ENCODE measurements at places on chromosomes 5 and 9.

- DNase-seq: no peak
Measured at GRCh38 chr5:73008831-73009230, 53.0 kb downstream of the FCHO2 start.

DNA sequence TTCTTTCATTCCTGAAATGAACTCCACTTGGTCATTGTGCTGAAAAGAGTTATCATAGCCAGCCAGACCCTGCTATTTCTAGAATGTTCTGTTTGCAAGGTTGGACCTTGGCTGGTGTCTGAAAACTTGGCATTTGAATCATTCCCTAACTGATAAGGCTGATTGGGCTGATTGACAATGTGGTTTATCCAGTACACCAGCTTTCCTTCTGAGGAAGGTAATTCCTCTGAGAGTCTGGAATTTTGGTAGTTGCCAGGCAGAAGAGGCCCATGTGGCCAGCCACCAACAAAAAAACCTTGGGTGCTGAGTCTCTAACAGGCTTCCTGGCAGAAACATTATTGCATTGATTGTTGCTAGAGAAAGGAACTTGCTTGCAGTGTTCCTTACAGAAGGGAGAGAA is 15.3 kb downstream of the SEC61B start:
- no peak for DNase-seq

DNA sequence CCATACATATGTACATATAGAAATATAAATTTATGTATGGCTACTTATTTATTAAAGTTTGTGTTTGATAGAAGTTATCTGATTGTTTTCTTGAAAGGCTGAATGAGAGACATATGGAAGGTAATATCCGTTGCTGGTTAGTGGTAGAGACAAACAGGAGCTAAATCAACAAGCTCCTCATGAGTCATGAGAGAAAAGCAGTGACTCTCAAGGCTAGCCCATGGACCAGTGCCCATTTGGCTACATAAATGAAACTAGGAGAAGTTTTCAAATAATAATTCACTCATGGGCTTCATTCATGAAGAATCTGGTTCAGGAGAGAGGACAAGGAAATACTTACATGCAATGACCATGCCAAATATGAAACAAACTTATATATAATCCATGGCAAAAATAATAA is 504.5 kb upstream of the ITGA1 start:
- no peak for DNase-seq

GRCh38 chr5:127074466-127074865 is 1.2 kb upstream of the C5orf63 start:
- DNase-seq: no peak

DNA sequence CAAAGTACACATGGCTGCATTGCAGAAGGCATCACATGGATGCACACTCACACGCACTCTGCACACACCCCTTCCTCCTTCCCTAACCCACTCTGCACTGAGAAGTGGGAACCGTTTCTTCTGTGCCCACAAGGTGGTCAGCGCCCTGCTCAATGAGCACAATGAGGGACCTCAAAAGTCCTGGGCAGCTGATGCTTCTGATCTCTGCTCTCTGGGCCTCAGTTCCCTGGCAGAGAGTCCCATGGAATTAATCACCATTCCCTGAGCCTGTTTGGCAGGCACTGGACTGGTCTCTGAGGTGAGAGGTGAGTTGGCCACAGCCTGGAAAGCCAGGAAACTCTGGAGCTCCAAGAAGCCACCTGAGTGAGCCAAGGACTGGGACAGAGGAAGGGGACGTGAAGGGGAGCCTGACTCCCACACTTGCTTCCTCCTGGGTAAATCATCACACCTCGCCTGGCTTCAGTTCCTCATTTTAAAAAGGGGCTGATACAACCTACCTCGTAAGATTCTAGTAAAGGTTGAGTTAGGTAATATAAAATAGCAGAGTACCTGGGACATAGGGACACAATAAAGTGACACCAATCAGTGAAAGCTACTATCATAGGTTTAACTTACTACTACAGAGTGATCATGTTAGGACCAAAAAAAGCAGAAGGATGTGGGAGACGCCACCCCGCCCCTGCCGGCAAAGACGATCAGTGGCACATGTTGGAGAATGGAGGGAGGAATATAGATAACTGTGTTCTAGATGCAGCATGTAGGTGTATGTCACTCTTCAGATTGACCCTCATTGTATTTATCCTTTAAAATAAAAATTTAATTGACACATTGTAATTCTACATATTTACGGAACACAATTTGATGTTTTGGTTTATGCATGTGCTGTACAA is 21.1 kb upstream of the IGFBPL1 start:
- DNase-seq: no peak

DNA sequence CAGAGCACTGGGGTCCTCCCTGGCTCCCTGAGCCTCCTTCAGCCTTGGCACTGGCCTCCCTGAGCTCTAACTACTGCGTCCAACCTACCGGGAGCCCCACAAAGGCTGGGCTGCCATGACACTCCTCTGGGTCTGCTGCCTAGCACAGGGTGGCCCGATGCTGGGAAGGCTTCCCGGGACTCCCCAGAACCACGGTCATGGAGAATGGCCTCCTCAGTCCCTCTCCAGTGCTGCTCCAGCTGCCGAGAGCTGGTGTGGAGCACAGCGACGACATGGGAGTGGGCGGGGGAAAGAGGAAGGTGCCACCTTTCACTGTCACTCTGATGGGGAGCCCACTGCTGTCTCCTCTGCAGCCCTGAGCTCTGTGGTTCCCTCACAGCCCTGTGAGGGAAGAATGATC is 61.5 kb upstream of the RNF130 start:
- DNase-seq: no peak

DNA sequence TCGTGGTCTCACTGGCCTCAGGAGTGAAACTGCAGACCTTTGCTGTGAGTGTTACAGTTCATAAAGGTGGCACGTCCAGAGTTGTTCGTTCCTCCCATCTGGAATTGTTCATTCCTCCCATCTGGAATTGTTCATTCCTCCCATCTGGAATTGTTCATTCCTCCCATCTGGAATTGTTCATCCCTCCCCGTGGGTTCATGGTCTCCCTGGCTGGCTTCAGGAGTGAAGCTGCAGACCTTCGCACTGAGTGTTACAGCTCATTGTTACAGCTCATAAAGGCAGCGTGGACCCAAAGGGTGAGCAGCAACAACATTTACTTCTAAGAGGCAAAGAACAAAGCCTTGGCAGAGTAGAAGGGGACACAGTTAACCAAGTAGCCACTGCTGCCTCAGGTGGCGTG is 69.1 kb downstream of the GCNT1 start:
- DNase-seq: no peak

- no peak for DNase-seq
Measured at GRCh38 chr9:86600977-86601376, 246.8 kb upstream of the TUT7 start.

- DNase-seq: no peak
Measured at GRCh38 chr5:103502662-103503061, 59.9 kb downstream of the NUDT12 start.

- no peak for DNase-seq
Measured at GRCh38 chr5:167180906-167181305, 1110.5 kb upstream of the WWC1 start.

DNA sequence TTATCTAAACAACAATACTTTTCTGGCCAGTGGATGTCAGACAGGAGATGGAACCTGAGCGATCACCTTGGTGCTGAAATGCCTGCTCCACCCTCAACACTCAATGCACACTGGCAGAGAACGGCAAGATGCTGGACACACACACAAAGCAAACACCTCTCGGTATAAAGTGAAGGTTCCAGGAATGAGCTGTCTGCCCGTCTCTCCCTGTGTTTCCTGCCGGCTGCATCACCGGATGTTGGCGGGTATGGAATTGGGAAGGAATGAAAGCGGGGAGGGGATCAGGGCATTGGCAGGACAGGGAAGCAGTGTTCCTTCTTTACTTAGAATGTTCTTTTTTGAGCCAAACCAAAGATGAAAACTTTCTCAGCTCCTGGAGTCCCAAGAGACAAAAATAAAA is 59.2 kb downstream of the MED10 start:
- no peak for DNase-seq

GRCh38 chr5:158837908-158838307 is 261.8 kb downstream of the EBF1 start:
- DNase-seq: no peak

DNA sequence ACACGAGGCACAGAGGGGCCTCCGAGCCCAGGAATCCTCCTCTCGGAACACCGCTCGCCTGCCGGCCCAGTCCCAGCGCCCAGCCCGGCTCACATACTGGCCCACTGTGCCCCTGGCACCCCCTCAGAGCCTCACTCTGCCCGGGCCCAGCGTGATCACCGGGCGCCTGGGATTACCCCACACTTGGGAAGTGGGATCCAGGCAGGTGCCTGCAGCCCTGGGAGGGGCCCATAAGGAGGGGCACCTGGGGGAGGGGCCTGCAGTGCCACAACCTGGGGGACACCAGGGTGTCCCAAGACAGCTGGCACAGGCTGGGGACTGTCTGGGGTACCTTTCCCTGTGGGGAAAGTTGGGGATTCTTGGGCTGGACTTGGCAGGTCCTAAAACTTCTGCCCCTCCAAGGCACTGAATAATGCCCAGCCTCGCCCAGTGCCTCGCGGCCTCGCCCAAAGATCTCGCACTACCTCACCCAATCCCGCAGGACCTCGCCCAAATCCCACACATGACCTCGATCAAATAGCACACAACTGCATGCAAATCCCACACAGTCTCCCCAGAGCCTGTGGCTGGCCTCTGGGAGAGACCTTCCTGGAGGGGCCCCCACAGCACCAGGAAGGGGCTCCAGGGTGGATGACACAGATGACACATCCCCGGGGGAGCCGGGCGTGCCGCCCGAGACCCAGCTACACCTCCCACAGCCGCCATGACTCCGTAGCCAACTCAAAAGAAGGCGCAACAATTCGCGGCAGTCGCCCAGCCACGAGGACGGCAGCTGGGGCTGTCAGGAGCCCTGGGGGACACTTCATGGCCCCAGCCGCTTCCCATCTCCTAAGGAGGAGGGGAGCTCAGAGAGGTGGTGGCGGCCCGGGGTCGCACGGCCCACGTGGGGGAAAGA is 13.7 kb downstream of the NOTCH1 start:
- DNase-seq: no peak

GRCh38 chr5:141637123-141637766 is 448 bp downstream of the RELL2 start:
- peak; percentile 44 for DNase-seq

DNA sequence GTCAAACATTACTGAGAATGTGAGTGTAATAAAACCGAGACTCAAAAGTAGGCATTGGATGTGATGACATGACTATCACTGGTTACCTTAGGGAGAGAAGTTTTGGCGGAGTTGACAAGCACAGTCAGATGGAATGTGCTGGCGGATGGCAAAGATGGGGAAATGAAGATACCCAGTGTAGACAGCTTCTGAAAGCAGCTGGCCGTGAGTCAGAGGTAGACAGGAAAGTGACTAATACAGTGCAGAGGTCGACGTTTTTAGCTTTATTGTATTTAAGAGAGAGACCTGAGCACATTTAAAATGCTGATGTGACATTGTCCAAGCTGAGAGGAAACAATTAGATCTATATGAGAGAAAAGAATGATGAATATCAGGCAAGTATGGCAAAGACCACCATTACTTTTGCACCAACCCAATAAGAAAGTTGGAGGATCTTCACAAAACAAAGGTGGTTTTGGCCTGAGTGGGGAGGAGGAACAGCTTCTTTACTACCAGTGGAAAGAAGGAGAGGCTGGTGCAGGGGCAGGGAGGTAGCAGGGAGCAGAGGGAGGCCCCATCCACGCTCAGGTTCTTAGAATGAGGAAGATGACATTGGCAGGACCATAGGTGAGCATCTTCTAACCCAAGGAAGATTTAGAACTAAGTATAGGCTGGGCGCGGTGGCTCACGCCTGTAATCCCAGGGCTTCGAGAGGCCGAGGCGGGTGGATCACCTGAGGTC is 36.7 kb upstream of the KCNIP1 start:
- no peak for DNase-seq

DNA sequence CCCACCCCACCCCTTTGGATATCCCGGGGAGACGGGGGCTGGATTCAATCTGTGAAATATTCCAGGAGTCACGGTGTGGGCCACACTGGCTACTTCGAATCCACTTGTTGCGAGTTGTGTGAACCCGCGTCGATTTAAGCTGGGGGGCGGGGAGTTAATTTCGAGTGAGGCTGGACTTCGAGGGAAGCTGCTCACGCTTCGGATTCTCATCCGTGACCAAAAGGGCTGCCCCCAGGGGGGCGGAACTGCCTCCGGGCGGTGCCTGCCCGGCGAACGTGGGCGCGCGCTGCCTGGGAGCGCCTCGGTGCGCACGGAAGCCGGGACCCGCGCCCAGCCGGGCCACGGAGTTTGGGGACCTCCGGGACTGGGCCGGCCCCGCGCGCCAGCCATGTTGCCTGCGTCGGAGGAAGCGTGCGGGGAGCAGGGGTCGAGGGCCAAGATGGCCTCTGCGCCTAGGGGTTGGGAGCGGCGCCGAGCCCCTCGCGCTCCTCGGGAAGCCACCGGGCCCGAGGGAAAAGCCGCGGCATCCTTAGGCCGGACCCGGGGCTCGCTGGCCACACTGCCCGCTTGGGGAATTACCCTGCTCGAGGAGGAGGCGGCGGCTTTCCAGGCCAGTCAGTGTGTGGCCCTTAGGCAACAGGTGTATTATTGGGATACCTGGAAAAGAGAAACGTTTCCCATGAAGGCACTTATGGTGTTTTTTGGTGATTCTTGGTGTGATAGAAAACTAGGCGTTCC is 975 bp downstream of the OCLN start:
- peak; percentile 52 for DNase-seq

- no peak for DNase-seq
Measured at GRCh38 chr9:109414125-109414785, 83.9 kb downstream of the PTPN3 start.

DNA sequence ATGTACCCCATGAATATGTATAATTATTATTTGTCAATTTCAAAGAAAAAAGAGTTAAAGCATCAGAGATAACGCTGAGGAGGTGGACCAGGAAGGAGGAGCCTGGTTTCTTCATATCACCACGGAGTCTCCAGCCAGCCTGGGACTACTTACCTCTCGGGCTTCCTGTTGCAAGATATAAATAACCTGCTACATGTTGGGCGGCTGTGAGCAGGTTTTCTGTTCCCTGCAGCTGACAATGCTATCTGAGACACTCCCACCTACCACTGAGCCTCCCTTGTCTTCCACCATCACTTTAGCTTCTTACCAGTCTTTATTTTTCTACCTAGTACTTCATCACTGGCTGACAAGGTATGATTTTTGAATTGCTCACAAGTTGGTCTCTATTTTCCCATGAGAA is 102.7 kb upstream of the CPEB4 start:
- DNase-seq: no peak

GRCh38 chr9:135104761-135105160 is 17.3 kb downstream of the OLFM1 start:
- DNase-seq: no peak

- DNase-seq: no peak
Measured at GRCh38 chr9:92663126-92663525, 6.8 kb downstream of the IPPK start.

GRCh38 chr5:115494570-115495289 is 49.8 kb downstream of the FEM1C start:
- DNase-seq: no peak

DNA sequence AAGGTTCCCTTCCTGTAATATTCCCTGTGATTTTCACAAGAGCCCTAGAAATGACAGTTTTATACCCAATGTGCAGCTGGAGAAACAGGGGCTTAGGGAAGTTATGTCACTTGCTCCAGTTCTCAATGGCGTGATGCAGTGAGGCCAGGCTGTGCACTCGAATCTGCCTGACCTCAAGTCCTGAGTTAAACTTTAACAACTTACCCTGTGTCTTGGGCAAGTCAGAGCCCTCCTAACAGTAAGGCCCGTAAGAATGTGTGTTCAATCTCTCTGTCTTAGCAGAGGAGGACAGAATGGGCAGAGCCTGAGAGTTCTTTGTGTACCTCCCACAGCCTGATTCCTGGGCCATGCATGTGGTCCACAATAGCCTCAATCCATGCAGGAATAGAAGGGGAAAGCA is 181.1 kb downstream of the TRIM32 start:
- DNase-seq: no peak
